ENCODE measurements at places on chromosomes 5 and 9.

- DNase-seq, result no peak
These were observed 5.5 kb upstream of the RNU6ATAC start for GRCh38 chr9:134169724-134170401.

DNA sequence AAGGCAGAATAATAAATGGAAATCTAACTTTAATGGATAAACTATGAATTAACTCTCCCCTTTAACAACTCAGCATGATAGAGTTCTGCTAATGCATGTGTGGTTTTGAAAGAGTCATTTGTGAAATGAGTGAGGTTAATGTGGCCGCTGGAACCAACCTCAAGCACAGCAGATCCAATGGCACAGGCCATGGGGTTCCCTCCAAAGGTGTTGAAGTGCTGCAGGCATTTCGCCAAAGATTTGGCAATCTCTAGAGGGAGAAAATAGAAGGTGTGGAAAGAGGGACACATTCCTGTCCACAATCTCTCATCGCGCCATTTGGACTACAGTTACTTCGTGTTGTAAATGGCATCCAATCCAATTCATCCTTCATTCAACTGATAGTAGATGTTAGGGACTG lies 35.0 kb downstream of the AGXT2 start:
- DNase-seq, result no peak

DNA sequence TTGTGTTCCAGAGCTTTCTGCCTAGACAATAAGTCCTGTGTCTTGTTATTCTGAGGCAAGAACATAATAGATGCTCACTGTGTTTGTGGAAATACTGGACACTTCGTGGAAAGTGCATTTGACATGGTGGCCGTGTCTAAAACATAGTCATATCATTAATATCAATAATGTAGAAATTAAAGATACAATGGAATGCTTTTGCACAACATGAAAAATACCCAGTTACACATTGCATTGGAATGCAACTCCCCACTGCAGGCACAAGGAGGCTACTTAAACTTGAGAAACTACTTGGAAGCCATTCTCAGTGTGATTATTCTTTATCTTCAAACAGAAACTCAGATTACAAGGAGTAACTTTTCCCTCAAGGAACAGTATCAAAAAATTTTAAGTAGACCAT lies 145.3 kb upstream of the ZNF462 start:
- no peak for DNase-seq

- DNase-seq, result no peak
These were observed 26.4 kb upstream of the SLC1A1 start for GRCh38 chr9:4463824-4464223.

- no peak for DNase-seq
These were observed 17.8 kb upstream of the IFNB1 start for GRCh38 chr9:21095561-21095960.

GRCh38 chr9:77449240-77450084 lies 198.7 kb downstream of the GNA14 start:
- DNase-seq, result no peak

GRCh38 chr5:1502046-1502736 lies 21.6 kb downstream of the LPCAT1 start:
- DNase-seq, result no peak

- no peak for DNase-seq
These were observed 72.3 kb downstream of the STK32A start for GRCh38 chr5:147307170-147307569.

DNA sequence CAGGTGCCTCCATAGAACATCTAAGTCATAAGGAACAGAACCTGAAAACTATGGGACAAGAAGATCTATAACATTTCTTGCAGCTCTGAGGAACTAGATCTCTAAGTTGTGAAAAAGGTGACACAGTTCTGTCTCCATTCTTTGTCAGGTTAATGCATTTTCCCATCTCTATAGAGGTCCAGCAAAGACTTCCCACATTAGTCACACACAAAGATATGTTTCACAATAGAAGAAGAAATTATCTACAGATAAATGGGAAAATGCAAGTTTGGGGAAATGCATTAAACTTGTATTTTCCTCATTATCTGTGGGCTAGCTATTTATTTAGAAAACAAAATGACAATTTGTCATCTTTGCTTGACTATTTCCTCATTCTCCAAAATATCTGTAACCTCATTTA lies 458.6 kb upstream of the PAPPA start:
- DNase-seq, result no peak

GRCh38 chr5:116037236-116037822 lies 5.1 kb downstream of the ARL14EPL start:
- no peak for DNase-seq

GRCh38 chr9:94780516-94780950 lies 54.0 kb downstream of the AOPEP start:
- no peak for DNase-seq

- DNase-seq, result no peak
These were observed 5.7 kb downstream of the RAPGEF1 start for GRCh38 chr9:131734165-131734610.

DNA sequence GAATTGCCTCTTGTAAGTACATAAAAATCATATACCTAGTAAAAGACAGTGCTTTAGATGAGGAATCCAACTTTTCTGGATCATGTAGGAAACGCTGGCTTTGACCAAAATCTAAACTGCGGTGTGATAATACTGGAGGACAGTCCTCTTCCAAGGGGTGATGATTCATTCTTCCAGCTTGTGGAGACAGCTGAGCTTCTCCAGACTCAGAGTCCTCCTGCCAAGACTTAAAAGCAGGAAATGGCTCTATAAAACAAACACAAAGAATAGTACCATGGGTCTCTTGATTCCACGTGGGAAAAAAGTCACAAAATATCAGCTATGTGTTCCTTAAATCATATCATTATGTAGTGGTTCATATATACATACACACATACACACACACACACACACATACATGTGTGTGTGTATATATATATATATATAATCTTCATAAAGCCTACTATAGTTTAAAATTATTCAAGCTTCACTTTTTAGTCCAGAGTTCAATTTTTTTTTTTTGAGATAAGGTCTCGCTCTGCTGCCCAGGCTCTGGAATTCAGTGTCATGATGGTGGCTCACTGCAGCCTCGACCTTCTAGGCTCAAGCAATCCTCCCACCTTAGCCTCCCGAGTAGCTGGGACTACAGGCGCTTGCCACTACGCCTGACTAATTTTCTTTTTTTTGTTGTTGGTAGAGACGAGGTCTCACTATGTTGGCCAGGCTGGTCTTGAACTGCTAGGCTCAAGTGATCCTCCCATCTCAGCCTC lies 65.0 kb downstream of the PKD2L2 start:
- DNase-seq, result no peak

- DNase-seq, result no peak
These were observed 296.6 kb upstream of the PCSK5 start for GRCh38 chr9:75593920-75594319.

DNA sequence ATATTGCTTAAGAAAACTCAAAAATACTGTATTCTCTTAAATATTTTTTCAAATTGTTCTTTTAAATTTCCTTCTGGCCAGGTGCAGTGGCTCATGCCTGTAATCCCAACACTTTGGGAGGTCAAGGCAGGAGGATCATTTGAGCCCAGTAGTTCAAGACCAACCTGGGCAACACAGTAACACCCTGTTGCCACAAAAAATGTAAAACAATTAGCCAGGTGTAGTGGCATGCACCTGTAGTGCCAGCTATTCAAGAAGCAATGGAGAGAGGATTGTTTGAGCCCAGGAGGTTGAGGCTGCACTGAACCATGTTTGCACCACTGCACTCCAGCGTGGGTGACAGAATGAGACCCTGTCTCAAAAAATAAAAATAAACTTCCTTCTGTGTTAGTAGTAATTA lies 94.3 kb downstream of the STRBP start:
- no peak for DNase-seq

GRCh38 chr9:24620741-24621140 lies 75.0 kb upstream of the IZUMO3 start:
- DNase-seq, result no peak

DNA sequence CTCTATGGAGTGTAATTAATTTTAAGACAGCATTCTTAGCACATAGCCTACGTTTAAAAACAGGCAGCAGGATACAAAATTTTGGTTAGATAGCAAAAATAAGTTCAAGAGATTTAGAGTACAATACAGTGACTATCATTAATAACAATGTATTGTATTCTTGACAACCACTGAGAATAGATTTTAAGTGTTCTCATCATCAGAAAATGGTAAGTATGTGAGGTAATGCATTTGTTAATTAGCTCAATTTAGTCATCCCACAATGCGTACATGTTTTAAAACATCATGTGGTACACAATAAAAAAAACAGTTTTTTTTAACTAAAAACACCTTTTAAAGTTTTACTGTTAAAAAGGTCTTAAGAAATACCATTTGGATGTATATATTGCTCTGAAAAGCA lies 94.2 kb downstream of the MUSK start:
- no peak for DNase-seq

DNA sequence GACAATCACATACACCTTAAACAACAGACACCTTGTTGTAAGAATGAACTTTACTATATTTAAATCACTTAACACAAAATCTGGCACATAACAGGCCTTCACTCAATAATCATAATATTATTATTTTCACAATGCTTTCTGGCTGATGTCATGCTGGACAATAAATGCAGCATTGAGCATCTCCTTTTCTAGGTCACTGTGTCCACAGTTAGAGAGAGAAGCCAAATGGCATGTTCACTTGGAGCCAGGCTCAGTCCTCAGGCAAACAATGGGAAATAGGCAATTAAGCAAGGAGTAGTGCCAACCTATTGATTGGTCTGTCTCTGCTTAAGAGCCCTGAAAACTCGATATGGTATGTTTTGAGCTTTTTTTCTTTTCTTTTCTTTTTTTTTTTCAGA lies 50.6 kb upstream of the KLF4 start:
- no peak for DNase-seq

GRCh38 chr9:110152704-110153374 lies 55.1 kb downstream of the C9orf152 start:
- DNase-seq, result no peak

- DNase-seq, result peak; percentile 3
These were observed 975 bp downstream of the OCLN start for GRCh38 chr5:69493396-69494133.

DNA sequence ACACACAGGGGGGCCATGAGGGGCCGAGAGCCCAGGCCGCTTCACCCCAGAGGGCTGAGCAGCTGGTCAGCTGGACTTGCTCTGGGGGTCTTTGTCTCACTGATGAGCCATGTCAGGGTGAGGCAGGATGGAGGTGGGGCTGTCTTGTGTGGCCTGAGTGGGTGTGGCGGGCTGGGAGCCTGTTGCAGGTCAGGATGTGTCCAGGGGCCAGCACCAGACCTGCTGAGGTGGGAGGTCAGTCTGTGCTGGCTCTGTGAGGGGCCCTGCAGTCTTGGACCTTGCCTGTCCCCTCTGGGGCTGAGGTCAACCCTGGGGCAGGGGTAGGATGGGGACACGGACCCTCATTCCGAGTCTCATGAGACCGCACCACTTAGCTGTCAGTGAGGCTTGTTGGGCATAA lies 56.9 kb downstream of the RXRA start:
- DNase-seq, result no peak

DNA sequence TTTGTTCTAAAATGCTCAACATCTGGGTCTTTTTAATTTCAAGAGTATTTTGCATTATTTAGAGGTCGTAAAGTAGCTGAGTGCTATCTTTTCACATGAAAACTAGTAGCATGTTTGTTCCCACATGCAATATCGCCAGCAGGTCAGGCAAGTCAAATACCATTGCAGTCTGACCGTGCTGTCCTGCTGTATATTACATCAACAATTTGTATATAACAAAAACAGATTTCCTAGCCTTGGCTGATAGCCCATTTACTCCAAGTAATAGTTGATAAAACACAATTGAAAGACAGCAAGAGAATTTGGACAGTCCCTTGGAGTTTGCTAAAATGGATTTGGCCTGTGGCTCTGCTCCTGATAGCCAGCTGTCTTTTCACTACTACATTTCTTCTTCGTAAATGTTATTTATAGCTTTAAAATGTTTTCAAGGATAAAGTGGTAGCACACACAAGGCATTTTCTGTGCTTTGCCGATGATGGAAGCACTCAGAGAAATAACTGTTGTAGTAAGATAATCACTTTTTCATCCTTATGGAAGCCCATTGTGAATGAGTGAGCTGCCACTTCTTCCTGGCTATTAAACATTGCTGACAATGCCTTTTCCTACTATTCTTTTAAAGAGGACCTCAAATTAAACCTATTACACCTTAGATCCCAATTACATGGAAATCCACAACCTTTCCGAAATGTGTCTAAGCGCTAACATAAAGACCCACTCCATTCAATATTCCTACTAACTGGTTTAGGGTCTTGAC lies 992.1 kb downstream of the MAT2B start:
- no peak for DNase-seq

- no peak for DNase-seq
These were observed 138.6 kb downstream of the TRIO start for GRCh38 chr5:14281746-14282181.

DNA sequence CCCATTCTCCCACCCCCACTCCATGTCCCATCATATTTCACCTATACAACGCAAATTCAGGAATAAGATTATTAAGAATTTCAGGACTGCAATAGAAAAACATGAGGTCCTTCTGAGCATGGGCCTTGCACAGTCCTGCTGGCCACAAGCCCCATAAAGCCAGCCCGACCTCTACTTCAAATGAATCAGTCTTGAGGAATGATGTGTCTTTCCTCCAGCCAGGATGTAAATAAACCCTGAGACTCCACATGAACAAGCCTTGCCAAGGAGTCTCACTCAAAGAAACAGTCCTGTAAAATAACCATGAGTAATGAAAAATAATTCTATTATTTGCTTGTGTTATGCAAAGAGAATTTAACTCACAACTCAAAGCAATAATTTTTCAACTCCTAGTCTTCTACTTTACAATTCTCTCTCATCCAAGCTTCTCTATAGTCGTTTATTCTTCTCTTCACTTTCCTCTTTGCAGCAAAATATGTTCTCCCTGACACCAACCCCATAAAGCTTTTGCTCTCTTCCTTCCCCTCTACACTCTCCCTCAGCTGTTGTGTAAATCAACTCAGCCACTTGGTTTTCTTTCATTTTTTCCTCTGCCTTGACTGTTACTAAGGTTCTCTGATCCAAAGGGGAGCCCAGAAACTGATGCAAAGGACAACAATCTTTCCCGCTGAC lies 140.1 kb upstream of the MOCS2 start:
- DNase-seq, result no peak

DNA sequence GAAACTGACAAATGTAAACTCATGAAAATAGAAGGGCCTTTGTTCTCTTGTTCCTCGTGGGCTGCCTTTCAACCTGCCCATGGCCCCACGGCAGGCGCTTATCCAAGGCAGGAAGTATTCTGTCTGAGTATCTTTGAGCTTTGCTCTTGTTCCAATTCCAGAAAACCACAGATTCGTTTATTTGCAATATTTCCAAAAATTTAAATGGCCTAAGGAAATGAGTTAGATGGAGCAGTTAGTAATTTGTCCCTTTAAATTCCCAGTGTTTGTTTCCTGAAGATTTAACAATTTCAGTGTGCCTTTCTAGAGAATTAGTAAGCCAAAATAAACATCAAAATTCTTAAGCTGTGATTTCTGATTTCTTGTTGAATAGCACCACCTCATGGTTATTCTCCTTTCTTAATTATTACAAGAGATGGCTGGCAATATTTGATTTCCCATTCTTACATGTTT lies 299.4 kb upstream of the RASA1 start:
- no peak for DNase-seq

GRCh38 chr9:117218951-117219350 lies 195.9 kb downstream of the ASTN2 start:
- DNase-seq, result no peak

GRCh38 chr5:15933259-15934207 lies 246.1 kb downstream of the MARCHF11 start:
- DNase-seq, result no peak

- no peak for DNase-seq
These were observed 805.4 kb upstream of the CDH6 start for GRCh38 chr5:30387974-30388632.

- DNase-seq, result no peak
These were observed 97.4 kb downstream of the OSTF1 start for GRCh38 chr9:75185585-75186170.
